ENCODE measurements at places on chromosomes 6 and 20.
A peak's percentile ranks its signal among the peaks of the same experiment; 100 is the strongest.

DNA sequence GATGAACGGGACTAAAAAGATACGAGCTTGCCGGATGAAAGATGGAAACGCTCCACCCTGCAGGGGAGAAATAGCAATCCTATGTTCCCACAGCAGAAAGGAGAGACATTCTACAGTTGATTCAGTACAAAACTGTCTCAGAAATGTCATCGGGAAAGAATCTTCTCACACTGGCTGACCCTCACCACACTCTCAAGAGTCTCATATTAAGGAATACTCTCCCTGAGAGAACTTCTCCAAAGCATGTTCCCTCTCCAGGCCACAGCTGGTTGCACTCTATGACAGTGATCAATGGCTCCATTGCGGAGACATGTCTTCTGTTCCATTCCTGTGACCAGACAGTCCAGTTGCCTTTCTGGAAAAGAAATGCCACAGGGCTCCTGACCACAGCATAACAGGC is 758.0 kb upstream of the CHD6 start:
- no peak overlapping the region for H3K4me3 ChIP-seq
- H3K27me3 ChIP-seq, result no peaks in the 10 kb centered on the region
- H3K4me1 ChIP-seq, result no peaks in the 10 kb centered on the region
- H3K36me3 ChIP-seq, result no peaks in the 10 kb centered on the region
- H3K27ac ChIP-seq, result no peak overlapping the region
- DNase-seq, result no peak

- H3K27me3 ChIP-seq, result no peaks in the 10 kb centered on the region
- DNase-seq, result no peak
- no peaks in the 10 kb centered on the region for H3K4me1 ChIP-seq
- no peaks in the 10 kb centered on the region for H3K36me3 ChIP-seq
- H3K27ac ChIP-seq, result no peak overlapping the region
- H3K4me3 ChIP-seq, result no peak overlapping the region
Observed at GRCh38 chr6:138849791-138850190, 53.9 kb downstream of the ECT2L start.

- no peaks in the 10 kb centered on the region for H3K4me1 ChIP-seq
- no peak overlapping the region for H3K27ac ChIP-seq
- DNase-seq, result no peak
Observed at GRCh38 chr6:168150551-168151320, 71.7 kb upstream of the FRMD1 start.

GRCh38 chr6:90643381-90643780 is 56.5 kb upstream of the MAP3K7 start:
- no peak overlapping the region for H3K27ac ChIP-seq
- no peak for DNase-seq
- H3K4me1 ChIP-seq, result no peaks in the 10 kb centered on the region
- H3K27me3 ChIP-seq, result peaks cover 16% of the 10 kb centered on the region
- no peaks in the 10 kb centered on the region for H3K36me3 ChIP-seq

- peak overlapping the region; percentile 57 for H3K27ac ChIP-seq
- no peaks in the 10 kb centered on the region for H3K27me3 ChIP-seq
- peaks cover 54% of the 10 kb centered on the region for H3K36me3 ChIP-seq
- DNase-seq, result no peak
Observed at GRCh38 chr6:30657454-30657853, 10.5 kb downstream of the C6orf136 start.

DNA sequence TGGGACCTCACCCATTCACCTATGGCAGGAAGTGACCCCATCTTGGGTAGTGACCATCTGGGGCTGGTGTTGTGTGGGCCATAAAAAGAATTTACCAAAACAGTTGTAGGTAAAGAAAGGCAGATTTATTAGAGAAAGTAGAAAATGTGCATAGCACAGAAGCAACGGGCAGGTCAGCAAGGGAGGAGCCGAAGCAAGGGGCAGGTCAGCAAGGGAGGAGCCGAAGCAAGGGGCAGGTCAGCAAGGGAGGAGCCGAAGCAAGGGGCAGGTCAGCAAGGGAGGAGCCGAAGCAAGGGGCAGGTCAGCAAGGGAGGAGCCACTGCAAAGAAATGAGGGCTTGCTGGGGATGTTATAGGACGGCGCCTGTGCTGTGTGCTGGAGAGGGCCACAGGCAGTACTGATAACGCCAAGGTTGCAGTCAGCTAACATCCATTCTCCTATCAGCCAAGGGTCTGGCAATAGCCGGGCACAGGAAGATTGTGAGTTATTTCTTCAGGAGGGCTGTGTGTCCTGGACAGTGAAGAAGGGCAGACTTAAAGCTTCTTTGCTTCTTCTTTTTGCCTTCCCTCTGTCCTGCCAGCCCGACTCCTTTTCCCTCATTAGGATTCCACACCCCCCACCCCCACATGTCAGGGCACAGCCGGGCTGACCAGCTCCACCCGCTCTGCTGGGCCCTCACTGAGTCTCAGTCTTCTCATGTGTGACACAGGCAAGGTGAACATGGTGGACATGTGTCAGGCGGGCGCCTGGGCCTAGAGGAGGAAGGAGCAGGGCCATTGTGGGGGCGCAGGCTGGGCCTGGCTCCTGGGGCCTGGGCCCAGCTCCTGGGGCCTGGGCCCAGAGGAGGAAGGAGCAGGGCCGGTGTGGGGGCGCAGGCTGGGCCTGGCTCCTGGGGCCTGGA is 31.6 kb upstream of the CHRNA4 start:
- H3K27ac ChIP-seq, result no peak overlapping the region
- H3K4me1 ChIP-seq, result no peaks in the 10 kb centered on the region
- H3K36me3 ChIP-seq, result no peaks in the 10 kb centered on the region
- no peak overlapping the region for H3K4me3 ChIP-seq
- peaks cover 4% of the 10 kb centered on the region for H3K27me3 ChIP-seq

Data from activated CD8-positive, alpha-beta T cell treated with anti-CD3 and anti-CD28 coated beads, Interleukin-2, amount 10 ng/mL, durations not matched to agents 7 days and 5 days (primary cell).